ENCODE measurements at places on chromosomes 2 and 18.

DNA sequence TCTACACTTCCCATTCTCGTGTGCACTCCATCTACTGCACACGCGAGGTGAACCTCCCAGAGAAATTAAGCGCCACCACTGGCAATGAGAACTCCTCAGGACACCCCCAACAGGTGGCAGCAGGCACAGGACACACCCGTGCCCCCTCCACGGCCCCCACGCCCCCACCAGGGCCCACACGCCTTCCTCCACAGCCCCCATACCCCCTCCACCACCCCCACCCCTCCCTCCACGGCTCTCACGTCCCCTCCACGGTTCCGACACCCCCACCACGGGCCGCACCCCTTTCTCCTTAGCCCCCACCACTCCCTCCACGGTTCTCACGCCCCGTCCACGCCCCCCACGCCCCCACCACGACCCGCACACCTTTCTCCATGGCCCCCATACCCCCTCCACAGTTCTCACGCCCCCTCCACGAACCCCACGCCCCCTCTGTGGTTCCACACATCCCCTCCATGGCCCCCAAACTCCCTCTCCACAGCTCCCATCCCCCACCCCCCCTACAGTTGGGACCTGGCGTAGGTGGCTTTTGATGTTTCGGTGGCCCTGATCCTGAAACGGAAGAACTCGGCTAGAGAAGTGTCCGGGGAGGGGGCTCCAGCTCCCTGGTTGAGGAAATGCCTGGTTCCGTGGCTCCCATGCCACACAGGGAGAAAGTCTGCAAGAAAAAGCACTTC is 110.8 kb downstream of the ZNF516 start:
- peak; percentile 11 for DNase-seq

GRCh38 chr2:55011831-55012671 is 38.2 kb downstream of the RTN4 start:
- DNase-seq = no peak

DNA sequence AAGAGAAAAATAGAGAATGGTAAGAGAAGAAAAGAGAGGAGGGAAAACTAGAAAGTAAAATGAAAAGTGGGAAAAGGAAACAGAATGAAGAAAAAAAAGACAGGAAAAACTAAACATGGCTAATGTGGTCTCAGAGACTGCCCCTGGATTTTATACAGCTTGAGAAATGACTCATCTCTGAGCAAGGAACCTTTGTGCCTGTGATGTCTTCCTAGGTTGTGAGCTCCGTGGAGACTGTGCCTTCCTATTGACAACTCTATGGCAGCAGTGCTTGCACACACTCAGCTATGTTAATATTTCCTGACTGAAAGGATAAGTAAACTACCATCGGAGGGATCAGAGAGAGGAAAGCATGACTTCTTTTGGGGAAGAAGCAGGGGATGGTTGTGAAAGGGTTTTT is 203.8 kb downstream of the RDH14 start:
- no peak for DNase-seq

DNA sequence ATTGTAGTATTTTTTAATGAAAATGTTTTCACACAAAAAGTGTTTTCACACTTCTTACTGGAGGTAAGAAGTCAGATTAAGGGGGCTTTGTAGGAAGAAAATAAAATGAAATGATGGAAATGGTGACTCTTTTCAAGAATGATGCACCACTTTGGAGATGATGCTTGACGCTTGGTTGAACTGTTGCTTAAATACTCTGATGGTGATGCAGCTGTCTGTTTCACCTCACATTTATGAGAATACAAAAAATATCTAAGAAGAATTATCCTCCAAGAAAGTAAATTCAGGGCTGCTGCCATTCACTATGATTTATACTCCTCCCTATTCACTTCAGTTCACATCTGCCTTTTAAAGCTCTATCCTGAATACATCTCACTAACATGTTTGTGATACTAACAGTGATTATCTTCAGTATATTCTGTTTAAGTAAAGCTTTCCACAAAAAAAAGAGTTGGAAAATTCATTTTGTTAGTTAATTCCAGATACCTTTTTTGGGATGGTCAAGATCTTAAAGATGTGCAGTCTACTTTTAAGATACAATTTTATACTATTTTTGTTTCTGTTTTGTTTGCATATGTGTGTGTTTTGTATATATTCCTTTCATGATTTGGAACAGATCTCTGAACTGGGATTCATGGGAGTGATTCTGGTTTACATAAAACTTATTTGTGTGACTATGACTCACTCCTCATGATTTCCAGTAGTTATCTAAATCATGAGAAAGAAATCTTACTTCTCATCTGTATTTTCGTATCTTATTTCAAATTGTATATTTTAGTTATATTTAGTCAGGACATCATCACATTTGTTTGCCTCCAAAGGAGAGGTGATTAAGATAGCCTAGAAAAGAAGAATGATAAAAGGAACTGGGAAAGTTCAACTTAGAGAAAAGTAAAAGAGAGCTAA is 53.1 kb downstream of the SLC39A10 start:
- no peak for DNase-seq

GRCh38 chr18:24801001-24801400 is 340.6 kb downstream of the HRH4 start:
- no peak for DNase-seq

DNA sequence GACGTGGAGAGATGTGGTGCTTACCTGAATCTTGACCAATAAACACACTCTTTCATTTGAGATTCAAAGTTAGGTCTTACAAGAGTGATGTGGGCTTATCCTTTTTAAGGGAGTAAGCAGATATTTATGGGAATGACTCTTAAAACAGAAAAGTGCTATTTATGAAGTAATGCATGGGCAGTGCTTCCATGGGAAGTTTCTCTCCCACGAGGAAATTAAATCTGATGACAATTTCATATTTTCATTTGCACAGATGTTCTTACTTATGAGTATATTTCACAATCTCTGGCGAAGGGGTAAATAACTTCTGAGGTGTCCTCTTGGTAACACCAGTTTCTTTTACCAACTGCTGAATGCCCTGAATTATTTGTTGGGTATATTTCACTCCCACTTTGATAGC is 21.0 kb downstream of the PNPT1 start:
- DNase-seq = no peak

DNA sequence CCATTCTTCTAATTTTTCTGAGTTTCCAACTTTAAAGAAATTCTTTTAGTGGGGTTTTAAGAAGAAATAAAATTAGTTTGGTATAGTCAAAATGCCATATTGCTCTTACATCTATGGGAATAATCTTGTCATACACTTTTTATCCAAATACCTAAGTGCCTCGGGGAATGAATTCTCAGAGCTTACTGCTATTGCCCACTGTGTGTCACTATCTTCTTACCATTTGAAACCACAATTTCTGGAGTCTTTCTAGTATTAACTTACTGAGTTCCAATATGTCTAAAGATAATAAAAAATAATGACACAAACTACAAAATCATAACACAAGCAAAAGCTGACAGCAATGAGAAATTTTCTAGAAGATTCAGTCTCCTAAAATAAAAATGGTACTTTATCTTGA is 23.7 kb upstream of the DNAH6 start:
- DNase-seq = no peak

DNA sequence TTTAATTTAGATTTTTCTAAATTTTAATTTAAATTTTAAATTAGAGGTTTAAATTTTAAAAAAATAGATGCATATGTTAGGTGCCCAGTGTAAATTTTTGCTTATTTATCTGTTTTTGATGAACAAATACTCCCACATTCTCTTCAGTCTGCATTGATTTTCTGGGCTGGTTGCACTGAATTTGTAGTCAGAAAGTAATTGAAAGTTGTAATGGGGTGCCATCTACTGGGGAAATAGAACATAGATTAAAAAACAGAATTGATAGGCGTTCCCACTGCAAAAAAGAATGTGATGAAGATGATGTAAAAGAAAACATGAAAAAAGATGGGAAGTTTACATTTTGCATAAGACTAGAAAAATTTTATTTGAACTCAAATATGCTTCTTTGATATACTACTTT is 51.7 kb upstream of the CCDC85A start:
- DNase-seq = no peak

GRCh38 chr2:6954586-6954985 is 37.4 kb downstream of the RNF144A start:
- no peak for DNase-seq

GRCh38 chr2:177882501-177882900 is 190.1 kb downstream of the PDE11A start:
- DNase-seq = no peak

GRCh38 chr2:37915773-37916172 is 9.3 kb upstream of the RMDN2 start:
- DNase-seq = no peak

- no peak for DNase-seq
These were observed 7.0 kb downstream of the SLC14A1 start for GRCh38 chr18:45730832-45731575.

Data from uterus (tissue), 4 donors.